ENCODE measurements at places on chromosomes 4 and X.
A peak's percentile ranks its signal among the peaks of the same experiment; 100 is the strongest.

DNA sequence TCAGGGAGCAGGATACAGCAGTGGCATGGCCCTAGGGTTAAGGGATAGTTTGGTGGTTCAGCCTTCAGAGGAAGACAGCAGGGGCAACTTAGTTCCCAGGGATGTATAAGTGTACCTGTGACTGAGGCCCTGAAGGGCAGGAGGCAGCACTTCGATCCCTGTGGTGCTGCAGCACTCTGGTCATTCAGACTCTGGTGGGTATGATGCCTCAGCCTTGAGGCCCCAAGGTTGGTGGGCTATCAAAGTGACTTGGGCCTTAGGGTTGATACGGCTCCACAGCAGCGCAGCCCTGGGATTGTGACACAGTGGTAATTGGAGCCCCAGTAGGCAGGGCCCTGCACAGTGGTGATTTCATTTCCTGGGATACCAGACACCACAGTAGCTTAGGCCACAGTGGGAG lies 1703.1 kb downstream of the PCDH7 start:
- DNase-seq: no peak

GRCh38 chr4:78569306-78569821 lies 17.8 kb downstream of the ANXA3 start:
- DNase-seq: no peak

DNA sequence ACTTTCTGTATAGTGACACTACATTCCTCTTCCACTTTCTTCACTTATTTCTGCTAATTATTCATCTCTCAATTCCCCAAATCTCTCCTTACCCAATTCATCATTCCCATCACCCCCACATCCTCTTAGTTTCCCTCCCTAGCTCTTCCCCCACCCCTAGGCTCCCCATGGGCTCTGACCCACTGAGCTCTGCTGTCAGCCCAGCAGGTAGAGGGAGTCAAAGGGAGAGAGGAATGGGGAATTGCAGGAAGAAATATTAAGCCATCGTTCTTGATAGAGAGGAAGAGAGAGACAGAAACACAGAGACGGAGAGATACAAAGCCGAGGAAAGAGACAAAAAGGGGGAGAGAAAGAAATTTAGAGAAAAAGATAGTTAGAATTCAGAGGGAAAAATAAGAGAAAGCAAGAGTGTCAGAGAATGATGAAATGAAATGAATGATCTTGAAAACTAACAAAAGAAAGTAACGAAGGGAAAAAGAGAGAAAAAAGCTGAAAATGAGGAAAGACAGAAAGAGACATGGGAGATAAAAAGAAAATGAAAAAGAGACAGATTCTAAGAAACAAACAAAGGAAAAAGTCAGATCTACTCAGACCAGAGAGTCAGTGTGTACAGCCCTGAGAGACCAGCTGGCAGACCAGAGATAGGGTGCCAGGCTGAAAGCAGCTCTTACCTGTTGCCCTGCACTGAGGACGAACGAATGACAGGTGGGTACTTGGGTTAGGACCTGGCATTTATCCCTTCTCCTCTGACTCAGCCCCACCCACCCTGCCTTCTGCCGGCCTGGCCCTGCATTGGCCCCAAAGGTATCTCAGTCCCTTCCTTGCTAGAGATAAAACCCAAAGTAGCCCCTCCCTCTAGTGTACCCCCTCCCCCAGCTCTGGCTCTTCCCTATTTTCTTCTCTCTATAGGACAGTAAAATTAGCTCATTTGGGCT lies at the start of gene ALAS2:
Gene ALAS2, minus strand, starts transcription at position 707 of the 935 bp plus-strand sequence. CDS start 4,977 bp downstream, outside the sequence.
- peak; percentile 68 for DNase-seq

DNA sequence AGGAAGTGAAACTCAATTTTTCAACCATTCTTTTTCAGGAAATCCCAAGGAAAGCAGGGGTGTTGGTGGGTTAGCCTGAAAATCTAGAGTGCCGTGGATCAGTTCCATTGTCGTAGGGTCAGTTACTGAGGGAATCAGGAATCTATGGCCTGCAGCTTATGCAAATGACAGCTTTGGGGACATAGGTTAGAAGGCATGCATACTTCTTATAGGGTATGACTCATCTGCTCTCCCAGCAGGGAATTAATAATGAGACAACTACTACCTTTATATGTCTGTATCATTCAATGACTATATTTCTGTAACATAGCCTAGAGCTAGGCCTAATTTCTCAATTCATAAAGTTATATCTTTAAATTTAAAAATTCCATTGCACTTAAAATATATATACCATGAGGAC lies 36.6 kb downstream of the ZNF41 start:
- DNase-seq: no peak

DNA sequence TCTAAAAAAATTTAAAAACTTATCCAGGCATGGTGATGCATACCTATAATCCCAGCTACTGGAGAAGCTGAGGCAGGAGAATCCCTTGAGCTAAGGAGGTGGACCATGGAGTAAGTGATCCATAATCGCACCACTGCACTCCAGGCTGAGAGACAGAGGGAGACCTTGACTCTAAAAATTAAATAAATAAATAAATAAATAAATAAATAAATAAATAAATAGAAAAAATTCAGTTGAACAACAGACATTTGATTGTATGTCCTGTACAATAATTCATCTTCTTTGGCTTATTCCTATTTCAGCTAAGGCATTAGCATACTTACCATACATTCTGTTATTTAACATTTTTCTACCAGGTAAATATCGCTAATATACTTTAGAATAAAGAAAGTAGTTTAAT lies 726.1 kb upstream of the GALNTL6 start:
- no peak for DNase-seq

DNA sequence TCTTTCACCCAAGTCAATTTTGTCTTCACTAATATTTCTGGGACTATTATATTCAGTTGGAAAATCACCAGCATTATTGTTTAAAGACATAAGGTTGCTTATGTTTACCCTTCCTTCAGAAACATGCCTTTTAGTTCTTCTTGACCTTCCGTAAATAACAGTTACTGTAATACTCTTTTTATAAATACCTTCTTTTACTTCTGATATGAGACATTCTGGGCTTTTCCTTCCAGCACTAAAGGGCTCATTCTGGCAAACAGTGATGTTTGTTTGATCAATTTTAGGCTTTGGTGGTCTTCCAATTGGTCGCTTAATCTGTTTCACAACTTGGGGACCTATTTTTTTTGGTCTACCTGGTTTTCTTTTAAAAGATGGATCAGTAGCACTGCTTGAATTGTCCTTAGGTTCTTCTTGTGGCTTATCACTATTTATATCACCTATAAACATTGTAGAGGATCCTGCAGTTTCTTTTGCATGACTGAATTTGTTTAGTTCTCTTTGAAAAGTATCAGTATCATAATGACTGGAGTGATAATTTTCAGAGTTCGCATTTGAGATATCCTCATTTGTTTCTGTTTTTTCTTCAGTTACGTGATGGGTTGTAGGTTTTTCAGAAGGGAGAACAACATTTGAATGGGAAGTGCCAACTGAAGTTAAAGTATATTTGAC lies 64.8 kb downstream of the NCAPG start:
- no peak for DNase-seq

DNA sequence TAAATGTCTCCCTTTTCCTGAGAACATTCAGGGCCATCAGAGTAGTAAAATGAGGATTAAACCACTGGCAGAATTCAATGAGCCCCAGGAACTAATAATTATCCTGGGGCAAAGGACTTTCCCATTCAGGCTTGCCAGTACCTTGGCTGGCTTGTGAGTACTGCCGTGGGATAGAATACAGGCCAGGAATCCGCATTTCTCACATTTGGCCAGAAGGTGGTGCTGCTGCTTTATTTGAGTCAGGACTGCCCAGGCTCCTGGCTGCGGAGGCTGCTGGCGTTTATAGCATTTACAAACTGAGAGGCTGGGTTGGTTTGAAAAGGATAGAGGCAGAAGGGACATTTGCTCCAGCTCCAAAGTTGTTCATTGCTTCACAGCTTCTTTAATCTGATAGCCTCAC lies 91.4 kb downstream of the RTL9 start:
- DNase-seq: peak; percentile 91

DNA sequence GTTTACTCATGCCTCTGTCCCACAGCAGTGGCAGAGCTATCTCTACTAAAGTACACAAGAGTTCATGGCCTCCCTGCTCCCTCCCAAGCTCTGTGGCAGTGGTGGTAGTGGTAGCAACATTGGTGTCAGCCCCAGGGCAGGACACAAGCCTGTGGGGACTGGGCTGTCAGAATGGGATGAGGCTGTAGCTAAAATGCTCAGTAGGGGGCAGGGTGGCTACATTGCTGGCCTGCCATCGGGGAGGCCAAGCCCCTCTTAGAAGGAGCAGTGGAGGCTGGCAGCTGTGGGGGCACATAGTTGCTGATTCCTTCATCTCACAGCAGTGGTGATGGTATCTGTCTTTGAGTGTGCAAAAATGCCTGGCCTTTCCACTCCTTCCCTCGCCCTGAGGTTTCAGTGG lies 461.7 kb downstream of the PCDH18 start:
- DNase-seq: no peak

DNA sequence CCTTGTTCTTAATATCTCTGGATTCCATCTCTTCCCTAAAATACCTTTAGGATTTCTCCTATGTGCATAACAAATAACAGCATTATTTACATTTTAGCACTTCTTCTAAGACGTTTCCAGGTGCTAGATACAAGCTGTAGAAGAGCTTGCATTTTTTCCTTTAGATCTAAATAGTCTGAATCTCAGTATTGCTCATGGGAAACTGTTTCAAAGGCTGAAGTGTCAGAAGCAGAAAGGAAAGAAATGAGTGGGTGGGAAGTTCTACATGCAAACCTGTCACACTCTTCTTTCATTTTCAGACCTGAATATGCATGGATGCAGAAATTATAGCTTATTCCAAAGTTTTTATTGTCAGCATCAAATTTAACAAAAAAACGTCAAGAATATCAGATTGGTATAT lies 41.8 kb downstream of the FGF13 start:
- DNase-seq: no peak
